AG09309 (cell line): ENCODE measurements at places on chromosomes 5 and 9.

- no peak for DNase-seq
Observed at GRCh38 chr9:10168241-10168640, 444.6 kb downstream of the PTPRD start.

- DNase-seq, result no peak
Observed at GRCh38 chr5:151148583-151148982, 9.0 kb downstream of the ANXA6 start.

DNA sequence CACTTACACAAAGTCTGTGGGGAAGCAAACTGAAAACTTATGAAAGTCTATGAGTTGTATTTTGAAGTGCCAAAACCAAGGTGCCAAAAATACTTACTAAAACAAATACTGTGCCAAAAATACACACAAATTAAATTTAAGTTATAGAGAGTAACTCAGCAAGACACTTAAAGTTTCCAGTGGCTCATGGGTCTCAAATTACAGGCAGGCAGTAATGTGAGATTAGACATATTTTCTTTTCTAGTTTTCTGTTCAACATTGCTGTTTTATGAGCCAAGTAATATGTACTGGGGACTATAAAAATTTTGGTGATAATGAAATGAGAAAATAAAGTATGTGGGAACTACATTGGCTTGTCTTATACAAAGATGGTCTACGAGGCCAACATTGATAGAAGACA is 172.2 kb upstream of the SNX2 start:
- no peak for DNase-seq

DNA sequence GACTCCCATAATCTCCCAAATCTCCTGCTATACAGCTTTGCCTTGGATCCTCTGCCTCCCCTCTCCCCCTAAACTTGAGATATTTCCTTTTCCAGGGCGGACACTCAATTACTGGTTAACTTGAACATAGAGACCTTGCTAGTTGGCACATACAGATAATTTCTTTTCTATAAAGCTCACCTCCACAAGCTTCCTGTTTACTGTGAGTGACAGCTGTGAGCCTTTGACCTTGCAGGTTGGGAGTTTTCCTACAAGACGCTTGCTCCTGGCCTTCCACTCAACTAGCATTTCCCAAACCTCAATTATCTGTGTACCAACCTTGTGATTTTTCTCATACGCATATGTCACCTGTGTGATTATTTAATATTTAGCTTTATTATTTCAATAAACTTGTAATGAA is 114.5 kb downstream of the GNA14 start:
- no peak for DNase-seq

DNA sequence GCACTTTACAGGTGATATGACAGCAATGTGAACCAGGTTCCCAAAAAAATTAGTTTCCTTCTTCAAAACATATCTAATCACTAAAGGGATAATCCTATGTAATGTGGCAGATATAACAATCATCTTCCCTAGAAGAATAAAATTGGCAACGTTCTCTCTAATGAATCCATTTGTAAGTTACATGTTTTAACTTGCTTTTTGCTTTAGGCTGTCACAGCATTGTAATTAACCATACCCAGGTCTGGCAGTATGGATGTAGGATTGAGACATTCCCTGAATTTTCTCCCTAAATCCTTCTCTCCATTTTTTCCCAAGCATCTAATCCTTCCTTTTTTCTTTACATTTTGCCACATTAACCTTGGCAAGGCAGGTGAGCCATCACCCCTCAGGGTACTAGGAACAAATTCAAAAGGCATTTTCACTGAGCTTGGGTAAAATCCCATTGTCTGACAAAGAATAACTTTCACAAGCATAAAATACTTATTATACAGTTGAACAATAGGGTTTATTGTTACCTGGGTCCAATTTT is 548.3 kb downstream of the SEMA5A start:
- no peak for DNase-seq
